ENCODE measurements at places on chromosomes 1 and 21.

GRCh38 chr1:30968220-30968971 is 59.8 kb upstream of the SDC3 start:
- no peak for DNase-seq

- DNase-seq: no peak
These were observed 498.0 kb downstream of the MATN1 start for GRCh38 chr1:30225357-30225756.

DNA sequence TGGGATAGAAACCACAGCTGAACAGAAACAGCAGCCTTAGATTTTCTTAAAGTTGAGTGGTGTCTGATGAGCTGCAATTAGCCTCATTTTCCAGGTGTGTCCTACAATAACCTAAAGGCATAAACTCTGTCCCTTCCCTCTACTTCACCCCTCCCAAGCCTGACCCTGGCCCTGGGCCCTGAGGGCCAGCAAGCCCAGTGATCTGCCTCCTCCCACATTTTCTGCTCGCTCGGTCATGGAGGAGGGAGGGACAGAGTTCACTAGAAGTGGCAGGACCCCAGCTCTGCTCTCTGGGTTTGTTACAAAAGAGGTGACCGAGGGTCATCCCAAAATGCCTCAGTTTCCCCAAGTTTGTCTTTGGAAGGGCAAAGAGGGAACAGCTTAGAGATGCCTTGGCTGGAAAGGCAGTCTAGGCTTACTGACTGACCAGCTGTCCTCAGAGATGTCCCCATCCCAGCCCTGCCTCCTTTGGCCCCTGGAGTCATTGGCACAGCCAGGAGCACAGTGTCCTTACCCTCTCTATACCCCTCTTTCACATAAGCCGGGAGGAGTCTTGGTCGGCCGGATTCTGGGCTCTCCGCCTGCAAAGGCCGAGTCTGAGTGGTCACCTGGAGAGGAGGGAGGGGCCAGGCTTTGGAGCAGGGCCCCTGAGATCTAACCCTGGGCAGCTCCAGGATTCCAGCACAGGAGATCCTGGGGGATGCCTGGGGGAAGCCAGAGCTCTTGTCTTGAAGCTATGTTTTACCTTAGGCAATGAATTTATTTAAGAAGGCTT is 172.7 kb downstream of the PTPRU start:
- DNase-seq: no peak

GRCh38 chr1:188782220-188782841 is 1695.3 kb downstream of the BRINP3 start:
- DNase-seq: peak; percentile 1

DNA sequence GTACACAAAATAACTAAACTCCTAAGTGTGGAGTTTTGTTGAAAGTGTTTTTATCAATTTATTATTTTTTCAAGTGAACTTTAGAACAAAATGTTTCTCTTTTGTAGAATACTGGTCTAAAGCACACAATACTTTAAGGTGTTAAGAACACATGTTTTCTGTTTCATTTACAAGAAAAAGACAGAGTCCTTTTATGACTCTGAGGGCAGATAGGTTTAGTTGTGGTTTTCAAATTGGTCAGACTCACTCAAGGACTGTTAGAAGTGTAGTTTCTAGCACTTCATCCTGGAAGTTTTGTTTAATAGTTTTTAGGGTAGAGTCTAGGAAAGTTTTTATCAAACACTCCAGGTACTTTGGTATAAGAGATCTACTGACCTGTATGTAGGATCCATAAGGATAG is 376.5 kb downstream of the LRRIQ3 start:
- DNase-seq: no peak

DNA sequence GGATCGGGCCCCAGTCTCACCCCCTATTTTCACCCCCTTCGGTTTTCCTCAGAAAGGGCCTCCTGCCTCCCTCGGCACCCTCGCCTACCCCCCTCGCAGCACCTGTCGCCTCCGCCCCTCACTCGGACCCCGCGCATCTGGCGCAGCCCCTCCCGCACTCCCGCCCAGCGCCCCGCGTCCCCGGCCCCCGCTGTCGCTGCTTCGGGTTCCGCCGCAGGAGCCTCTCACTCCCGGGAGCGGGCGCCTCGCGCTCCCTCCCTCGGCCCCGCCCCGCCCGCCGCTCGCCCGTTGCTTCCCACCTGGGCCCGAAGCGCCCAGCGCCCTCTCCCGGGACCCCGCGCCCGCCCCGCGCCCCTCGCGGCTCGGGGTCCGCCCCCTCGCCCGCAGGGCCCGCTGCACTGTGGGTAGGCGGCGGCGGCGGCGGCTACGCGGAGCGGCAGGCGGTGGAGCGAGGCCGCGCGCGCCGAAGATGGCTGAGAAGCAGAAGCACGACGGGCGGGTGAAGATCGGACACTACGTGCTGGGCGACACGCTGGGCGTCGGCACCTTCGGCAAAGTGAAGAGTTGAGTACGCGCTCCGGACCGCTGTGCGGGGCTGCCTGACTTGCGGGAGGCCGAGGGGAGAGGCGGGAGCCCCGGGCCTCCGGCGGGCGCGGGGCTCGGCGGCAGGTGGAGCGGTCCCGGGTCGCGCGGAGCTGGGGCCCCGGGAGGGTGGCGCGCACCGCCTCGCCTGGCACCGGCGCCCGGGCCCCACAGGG is at the start of gene PRKAA2:
Gene PRKAA2 (plus strand): TSS at position 396 of the 758 bp plus-strand sequence. CDS start 74 bp downstream, at position 470.
- no peak for DNase-seq

DNA sequence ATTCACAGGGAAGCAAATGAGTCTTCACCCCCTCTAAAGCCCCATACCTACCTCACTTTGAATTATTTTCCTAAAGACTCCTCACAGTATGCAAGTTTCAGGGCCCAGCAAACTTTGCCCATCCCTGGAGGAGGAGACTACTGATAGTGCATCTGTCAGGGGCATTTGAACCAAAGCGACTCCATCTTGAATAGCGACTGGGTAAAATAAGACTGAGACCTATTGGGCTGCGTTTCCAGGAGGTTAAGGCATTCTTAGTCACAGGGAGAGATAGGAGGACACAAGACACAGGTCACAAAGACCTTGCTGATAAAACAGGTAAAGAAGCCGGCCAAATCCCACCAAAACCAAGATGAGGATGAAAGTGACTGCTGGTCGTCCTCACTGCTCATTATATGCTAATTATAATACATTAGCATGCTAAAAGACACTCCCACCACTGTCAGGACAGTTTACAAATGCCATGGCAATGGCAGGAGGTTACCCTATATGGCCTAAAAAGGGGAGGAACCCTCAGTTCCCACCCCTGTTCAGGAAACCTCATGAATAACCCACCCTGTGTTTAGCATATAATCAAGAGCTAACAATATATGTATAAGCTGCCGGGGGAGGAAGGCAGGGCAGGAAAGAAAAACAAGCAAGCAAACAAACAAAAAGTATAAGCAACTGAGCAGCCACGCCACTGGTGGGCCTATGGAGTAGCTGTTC is 3.3 kb upstream of the PKNOX1 start:
- no peak for DNase-seq

GRCh38 chr1:174337000-174337681 is 110.6 kb upstream of the GPR52 start:
- no peak for DNase-seq

- no peak for DNase-seq
These were observed 23.2 kb downstream of the SLC27A3 start for GRCh38 chr1:153798468-153798780.

GRCh38 chr1:165882168-165882837 is 54.9 kb downstream of the UCK2 start:
- DNase-seq: no peak

GRCh38 chr1:234838182-234838581 is 228.2 kb upstream of the IRF2BP2 start:
- no peak for DNase-seq

- no peak for DNase-seq
These were observed 46.6 kb downstream of the SSBP3 start for GRCh38 chr1:54359393-54360162.

DNA sequence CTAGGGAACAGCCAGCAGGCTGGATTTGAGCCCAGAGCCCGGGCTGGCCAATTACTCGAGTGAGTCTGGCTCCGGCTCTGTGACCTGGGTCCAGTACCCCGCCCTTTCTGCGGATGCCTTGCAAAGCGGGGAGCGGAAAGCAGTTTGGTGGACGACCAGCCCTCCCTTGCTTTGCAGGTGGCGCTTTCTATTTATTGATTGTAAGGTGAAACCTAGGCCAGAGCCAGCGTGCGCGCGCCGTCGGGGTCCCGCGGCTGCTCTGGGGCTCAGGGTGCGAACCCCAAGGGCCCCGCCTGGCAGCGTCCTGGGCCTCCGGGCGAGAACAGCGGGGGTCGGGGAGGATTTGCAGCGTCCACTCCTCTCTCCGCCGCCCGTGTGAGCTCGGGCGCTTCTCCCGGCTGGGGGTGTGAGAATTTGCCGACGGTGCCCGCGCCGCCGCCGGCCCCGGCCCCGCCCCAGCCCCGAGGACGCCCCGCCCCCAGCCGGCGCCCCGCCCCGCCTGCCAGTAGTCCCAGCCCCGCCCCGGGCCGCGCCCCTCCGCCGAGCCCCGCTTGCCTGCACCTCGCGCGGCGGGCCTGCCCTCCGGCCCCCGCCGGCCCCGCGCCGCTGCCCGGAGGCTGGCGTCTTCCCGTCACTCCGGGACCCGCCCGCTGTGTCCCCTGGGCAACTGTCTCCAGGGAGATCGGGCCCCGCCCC is 37.6 kb downstream of the PIK3CD start:
- DNase-seq: peak; percentile 23

DNA sequence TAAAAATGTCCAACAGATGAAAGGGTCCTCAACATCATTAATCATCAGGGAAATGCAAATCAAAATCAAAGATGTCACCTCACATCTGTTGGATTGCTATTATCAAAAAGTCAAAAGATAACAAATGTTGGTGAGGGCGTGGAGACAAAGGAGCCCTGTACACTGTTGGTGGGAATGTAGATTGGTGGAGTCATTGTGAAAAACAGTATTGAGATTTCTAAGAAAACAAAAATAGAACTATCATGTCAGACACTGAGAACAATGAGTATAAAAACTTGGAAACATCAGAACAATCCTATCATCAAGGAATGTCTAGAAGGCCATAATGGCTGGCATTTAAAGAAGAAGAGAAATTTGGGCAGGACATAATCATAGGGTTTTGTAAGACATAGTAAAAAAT is 209.2 kb upstream of the PTGFR start:
- no peak for DNase-seq

GRCh38 chr1:52424813-52425212 is 20.4 kb downstream of the PRPF38A start:
- no peak for DNase-seq

GRCh38 chr1:64624218-64624713 is 120.6 kb upstream of the RAVER2 start:
- peak; percentile 76 for DNase-seq

DNA sequence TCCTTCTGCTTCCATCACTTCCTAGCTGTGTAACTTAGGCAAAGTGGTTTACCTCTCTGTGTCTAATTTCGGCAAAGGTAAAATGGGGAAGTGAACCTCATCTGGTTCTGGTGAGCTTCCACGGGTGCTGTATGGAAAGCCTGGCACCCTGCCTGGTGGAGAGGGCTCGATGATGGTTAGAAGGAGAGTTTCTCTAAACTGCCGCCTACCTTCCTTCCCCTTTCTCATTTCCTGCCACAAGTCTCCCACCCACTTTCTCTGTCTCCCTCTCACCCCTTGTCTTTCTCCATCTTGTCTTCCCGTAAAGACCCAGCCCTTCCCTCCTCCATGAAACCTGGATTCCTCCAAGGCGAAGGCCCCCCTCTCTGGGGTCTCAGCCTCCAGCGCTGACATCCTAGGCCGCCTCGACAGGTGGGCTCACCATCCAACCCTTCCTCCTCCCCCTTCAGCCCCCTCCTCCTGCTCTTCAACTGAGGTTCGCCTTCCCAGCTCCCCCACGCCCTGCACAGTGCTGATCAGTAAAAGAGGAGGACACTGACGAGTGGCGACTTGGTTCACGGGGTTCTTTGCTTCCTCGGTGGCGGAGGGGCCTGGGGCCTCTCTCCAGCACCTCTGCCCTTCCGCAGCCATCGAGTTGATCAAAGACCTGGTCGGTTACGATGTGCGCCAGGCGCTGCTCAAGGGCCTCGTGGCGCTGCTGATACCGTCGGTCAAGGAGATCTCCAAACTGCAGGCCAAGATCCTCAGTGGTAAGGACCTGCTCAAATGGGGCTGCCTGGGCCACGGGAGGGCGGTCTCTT is 7.3 kb downstream of the RNU5D-1 start:
- DNase-seq: no peak

GRCh38 chr1:8162168-8162567 is 136.1 kb upstream of the ERRFI1 start:
- DNase-seq: no peak

DNA sequence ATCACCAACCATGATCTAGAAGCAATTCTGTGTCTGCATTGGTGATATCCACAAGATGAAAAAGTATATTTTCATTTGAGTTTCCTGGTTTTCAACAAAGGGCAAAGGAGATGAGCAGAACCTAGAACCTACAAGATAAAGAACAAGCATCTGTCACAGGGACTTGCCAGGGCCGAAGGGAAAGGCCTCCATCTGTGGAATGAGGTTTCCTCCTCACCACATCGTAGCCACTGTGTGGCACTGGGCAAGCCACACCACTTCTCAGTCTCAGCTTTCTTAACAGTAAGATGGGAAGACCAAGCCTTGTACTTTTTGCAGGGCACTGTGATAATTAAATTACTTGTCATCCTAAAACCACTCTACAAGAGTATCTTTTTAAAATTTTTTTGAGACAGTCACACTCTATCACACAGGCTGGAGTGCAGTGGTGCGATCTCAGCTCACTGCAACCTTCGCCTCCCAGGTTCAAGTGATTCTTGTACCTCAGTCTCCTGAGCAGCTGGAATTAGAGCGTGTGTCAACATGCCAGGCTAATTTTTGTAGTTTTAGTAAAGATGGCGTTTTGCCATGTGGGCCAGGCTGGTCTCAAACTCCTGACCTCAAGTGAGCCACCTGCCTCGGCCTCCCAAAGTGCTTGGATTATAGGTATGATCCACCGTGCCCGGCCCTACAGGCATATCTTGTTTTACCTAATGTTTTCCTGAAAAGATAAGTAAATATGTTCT is 45.8 kb downstream of the ARHGEF11 start:
- no peak for DNase-seq

GRCh38 chr1:240441669-240442068 is 170.3 kb downstream of the GREM2 start:
- no peak for DNase-seq

DNA sequence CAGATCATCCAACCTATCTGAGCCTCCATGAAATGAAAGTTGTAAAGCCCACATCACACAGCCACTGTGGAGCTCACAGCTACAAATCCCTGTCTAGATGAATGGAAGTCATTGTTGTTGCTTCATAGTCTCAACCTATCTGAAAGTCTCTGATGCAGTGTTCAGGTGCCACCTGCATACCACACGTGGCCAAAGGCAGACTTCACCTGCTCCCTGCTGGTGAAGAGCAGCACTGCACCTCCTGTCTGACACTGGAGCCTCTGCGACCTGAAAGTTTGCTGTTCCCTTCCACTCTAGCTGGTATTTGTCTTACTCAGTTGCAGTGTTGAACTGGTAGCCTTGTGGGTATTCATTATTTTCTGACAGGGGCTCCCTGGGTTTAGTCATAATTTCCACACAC is 18.4 kb downstream of the LORICRIN start:
- no peak for DNase-seq

Data from fibroblast of mammary gland (primary cell).